ENCODE measurements at places on chromosomes 2 and 18.

DNA sequence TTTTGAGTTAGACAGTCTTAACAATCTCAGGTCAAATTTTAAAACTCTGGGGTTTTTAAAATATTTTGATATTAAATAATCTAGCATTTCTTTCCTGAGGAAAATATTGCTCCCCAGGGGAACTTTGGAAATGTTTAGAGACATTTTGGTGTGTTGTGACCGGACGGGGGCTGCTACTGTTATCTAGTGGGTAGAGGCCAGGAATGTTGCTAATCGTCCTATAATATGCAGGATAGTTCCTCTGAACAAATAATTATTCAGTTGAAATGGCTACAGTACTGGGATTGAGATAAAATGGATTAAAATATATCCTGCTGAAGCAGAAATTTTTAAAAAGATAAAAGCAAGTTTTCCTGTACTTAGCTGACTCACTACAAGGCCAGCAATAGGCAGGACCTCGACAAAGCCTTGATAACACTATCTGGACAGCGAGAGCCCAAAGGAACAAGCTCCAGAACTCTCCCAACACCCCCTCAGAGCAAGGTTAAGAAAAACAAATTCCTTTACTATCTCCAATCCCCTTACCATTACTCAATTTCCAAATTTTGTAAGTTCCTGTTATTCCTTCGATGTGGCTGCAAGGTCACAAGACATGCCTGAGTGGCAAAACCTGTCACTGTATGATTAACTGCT lies 1407.4 kb downstream of the SUCLG1 start:
- DNase-seq = no peak

DNA sequence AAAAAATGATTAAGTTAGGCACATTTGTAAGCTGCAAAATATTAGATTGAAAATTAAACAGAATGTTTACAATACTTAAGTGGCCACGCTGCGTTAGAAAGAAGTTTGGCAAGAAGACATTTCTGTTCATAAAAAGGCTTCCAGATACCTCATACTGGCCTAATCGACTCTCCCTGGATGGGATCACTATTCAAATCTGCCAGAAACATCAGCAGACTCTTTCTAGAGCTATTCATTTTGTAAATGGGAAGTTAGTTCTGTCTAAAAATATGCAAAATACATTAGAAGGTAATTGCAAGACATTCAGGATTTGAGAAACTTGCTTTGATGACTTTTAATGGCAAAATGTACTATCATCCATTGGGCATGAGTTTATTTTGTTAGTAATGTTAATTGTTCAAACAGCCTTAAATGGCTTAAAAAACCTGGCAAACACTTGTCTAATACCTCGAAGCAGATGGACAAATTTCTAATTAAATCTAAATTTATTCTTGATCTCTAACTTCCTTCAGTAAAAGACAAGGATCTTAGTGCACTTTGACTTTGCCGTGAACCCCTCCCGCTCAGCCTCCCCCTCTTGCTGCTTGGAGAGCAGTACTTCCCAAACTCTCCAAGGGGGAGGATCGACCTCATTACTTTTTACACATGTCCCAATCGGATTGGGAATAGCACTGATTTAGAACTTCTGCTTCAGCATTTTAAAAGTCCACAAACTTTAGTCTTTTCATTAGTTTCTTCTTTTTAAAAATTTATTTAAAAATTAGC lies 103.5 kb downstream of the SMIM21 start:
- no peak for DNase-seq

GRCh38 chr2:216075510-216076485 lies 5.8 kb downstream of the PECR start:
- DNase-seq = no peak

DNA sequence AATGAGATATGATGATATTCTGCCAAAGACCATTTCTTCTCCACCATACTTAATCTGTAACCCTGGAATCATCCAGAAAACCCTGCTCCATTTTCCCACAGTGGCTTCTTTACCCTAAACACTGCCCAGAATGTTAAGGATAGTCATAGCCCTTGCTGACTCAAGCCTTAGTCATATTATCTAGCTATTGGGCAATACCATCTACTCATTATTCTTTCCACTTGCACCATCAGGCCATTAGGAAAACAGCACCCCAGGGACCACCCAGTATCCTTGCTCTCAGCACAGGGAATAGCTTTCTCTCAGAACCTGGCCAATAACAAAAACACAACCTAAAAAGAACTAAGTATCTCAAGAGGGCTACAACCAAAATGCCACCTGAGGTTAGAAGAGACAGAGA lies 445.7 kb upstream of the SLC14A2 start:
- no peak for DNase-seq

GRCh38 chr2:189402932-189403331 lies 38.3 kb upstream of the WDR75 start:
- no peak for DNase-seq

GRCh38 chr18:9613550-9614400 lies 584 bp downstream of the PPP4R1 start:
- peak; percentile 18 for DNase-seq

DNA sequence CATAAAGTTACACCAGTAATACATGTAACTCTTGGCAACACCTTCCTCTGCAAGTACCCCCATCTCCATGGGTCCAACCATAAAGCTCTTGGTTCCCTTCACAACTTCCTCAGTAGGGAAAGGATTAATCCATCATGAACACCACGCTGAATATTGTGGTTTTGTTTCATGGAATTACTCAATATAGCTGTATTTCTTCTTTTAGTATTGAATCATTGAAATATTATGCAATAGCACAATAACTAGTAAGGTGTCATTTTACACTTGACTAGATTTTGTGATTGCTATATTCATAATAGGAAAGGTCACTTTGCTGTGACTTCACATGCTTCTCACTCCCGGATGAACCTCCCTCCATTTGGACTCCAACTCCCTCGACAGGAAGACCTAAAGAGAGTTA lies 29.7 kb upstream of the PID1 start:
- DNase-seq = no peak

GRCh38 chr2:110940376-110940910 lies 180.3 kb upstream of the BCL2L11 start:
- DNase-seq = no peak

DNA sequence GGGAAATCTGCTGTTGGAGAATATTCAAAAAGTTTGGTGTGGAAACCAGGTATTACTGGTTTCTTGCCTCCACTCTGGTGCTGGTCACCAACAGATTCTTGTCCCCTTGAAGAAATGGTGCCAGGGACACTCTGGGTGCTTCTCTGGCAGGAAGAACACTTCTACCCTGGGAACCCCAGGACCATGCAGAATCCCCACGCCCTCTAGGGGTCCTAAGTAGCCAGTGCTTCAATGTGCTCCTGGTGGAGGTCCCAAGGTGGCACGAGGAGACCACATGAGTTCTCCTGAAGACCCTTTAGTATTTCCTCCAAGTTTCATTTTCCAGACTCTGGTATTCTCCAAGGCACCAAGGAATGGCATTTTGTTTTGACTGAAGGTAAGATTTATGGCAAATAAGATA lies 380.6 kb downstream of the TSN start:
- no peak for DNase-seq

- no peak for DNase-seq
These were observed 148.4 kb upstream of the MYO3B start for GRCh38 chr2:170029551-170029950.
